ENCODE measurements at places on chromosomes 2 and 18.

GRCh38 chr2:1541040-1541439 is 127.8 kb downstream of the TPO start:
- DNase-seq: no peak

- DNase-seq: no peak
Observed at GRCh38 chr2:207791579-207792243, 22.0 kb upstream of the FZD5 start.

GRCh38 chr2:240593703-240594451 is 7.3 kb downstream of the CAPN10 start:
- no peak for DNase-seq

- DNase-seq: no peak
Observed at GRCh38 chr18:27685091-27685490, 491.8 kb downstream of the CDH2 start.

DNA sequence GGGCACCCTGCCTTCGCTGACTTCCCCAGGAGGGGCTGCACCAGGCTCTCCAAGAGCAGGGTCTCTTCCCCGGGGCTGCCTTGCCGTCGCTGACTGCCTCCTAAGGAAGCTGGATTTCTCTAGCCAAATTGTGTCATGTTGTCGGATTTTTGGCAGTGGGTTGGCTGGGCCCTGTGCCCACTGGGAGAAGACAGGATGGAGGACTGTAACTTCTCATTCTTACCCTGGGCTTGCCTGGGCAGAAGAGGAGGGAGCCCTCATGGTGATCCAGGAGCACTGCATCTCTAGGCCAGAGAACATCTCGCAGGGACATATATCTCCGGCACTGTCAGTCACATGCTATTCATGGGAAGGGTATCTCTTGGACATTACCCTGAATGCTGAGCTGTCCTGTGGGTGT is 6.3 kb downstream of the MYO7B start:
- DNase-seq: no peak

DNA sequence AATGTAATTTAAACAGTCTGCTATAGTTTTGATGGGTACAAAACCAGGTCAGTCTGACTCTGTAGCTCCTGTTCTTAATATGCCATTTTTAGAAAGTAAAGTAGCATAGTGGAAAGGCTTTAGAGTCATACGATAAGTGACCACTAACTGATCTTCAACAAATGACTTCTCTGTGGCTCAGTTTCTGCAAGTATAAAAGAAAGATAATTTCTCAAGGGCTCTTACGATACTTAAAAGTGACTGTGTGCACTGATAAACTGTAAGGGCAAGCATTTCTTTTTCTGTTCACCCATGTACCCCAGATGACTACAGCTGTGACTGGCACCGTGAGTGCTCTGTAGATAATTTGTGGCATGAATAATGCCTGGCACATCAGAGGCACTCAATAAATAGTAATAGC is 178.7 kb downstream of the LCLAT1 start:
- DNase-seq: no peak

- no peak for DNase-seq
Observed at GRCh38 chr18:64032312-64032711, 62.4 kb downstream of the SERPINB8 start.

DNA sequence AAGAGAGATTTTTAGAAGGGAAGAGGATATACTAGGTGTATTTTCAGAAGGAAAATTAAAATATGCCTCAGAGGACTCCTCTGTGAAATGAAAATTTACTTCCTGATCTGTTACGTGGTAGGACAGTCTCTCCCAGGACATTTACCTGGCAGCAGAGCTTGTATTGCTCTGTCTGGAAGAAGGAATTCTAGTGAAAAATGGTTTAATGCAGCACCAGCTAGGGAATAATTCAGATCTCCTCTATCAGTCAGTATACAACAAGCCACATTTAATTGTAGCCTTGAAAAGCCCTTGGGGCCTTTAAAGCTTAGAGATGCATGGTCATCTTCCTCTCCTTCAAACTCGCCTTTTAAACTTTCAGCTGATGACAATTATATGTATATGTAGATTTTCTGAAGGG is 49.6 kb downstream of the PIK3C3 start:
- no peak for DNase-seq

DNA sequence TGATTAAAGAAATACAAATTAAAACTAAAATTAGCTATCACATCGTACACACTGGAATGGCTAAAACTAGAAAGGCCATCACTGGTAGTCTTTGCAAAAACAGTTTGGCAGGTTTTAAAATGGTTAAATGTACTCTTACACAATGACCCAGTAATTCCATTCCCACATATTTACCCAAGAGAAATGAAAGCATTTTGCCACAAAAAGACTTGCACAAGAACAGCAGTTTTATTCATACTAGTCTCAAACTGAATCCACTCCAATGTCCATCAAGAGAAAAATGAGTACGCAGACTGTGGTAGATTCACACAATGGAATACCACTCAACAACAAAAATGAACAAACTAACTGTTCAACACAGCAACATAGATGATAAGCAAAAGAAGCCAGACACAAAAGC is 29.1 kb downstream of the SP140L start:
- DNase-seq: no peak

Measured in kidney epithelial cell (primary cell).